ENCODE measurements at places on chromosomes 5 and 9.

DNA sequence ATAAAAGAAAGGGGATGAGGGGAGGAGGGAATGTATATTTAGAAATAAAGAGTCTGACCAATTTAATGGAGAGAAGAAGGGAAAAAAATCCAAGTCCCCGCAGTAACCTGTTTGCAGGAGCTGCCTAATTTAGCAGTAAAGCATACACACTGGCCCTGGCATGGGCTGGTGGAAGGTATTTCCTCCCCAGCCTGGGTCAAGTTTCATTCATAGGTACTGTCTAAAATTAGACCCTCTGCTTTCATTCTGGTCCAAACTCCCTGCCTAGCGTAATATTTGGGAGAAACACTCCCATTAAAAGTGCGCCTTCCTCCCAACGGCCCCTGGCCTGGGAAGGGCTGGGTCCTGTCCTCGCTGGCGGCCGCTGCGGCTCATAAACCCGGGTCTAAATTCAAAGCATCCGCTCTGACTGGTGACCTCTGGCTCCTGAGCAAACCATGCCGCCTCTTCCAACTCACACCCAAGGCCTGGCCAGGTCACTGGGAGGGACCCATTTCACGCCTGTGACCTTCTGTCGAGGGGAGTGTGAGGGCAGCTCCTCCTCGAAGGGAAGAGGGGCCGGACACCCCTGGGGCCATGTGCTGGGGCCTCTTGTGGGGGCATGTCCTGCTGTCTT lies 123.2 kb downstream of the FGF18 start:
- DNase-seq: no peak

- no peak for DNase-seq
Observed at GRCh38 chr9:130627896-130628792, 36.2 kb upstream of the PRDM12 start.

- no peak for DNase-seq
Observed at GRCh38 chr9:27602954-27603353, 29.7 kb upstream of the C9orf72 start.

DNA sequence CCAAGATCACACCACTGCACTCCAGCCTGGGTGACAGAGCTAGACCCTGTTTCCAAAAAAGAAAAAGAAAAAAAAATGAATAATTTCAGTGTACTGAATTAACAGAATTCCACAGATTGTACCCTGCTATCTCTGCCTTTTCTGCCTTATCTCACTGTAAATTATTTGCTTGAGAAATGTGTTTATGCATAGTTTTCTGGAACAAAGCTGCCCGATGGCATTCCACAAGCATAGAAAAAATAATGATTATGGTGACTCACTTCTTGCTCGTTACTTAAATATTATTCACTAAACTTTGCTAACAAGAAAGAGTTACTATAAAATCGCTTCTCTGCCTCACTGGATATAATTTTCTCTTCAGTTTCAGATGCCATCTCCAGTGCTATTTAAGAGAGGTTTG lies 88.7 kb upstream of the FAM169A start:
- DNase-seq: no peak

GRCh38 chr9:90061187-90061586 lies 456.4 kb downstream of the GADD45G start:
- DNase-seq: no peak
